ENCODE measurements at places on chromosomes 3 and 15.

- DNase-seq = no peak
Measured at GRCh38 chr3:59531066-59531745, 481.4 kb upstream of the CFAP20DC start.

GRCh38 chr15:95887666-95888390 lies 442.7 kb upstream of the NR2F2 start:
- DNase-seq = no peak

GRCh38 chr3:4398120-4398940 lies 68.7 kb downstream of the SUMF1 start:
- no peak for DNase-seq

- DNase-seq = no peak
Measured at GRCh38 chr3:181839039-181839915, 127.6 kb downstream of the SOX2 start.

DNA sequence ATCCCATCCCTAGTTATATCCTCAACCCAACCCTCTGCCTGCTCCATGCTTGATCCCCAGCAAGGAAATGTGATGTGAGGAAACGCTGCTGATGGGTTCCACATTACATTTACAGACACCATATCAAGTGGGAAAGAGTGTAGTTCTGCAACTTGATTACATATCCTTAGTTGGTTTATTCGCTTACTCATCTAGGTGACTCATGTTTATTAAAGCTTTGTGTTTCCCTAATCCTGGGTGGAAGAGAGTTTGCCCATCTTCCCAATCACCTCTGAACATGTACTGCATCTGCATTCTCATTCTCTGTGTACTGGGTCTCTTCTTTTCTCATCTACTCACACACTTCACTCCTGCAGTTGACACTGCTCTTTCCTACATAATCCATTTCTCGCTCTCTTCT lies 91.7 kb upstream of the PDZRN3 start:
- no peak for DNase-seq

- no peak for DNase-seq
Measured at GRCh38 chr3:52047295-52047960, 8.9 kb downstream of the DUSP7 start.

GRCh38 chr3:98741121-98741716 lies 21.9 kb upstream of the ST3GAL6 start:
- DNase-seq = no peak
